Stimulated activated CD4-positive, alpha-beta T cell treated with anti-CD3 and anti-CD28 coated beads, Interleukin-1b, Interleukin-23, amount 100 ng/mL, for 1 hour (primary cell): ENCODE measurements at places on chromosomes 16 and 17.

DNA sequence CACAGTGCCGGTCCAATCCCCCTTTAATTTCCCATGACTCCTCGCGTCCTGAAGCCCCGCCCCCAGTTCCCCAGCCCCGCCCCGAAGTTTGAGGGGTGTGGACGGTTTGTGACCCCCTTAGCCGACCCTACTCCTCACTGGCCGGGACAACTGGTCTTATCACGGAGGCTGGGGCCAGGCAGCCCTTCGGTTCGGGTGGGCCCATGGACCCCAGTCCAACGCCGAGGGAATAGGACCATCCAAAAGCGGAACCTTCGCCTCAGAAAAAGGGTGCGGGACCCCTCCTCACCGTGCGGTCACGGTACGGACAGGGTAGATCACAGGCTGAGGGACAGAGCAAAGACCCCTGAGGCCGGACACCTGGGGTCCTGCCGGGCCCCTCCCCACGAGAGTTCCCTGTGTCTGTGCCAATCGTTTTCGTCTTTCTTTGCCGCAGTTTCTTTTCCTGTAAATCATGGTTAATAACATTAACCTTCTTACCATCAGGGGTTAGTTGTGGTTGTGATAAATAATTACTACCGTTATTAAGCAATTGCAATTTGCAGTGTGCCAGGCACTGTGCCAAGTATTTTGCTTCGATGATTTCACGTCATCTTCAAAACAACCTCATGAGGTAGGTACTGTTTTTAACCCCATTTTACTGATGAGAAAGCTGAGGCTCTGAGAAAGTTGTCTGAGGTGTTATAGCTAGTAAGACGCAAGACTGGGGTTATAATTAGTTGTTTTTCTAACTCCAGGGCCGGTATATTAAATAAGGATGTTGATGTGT lies 543 bp downstream of the TMUB2 start:
- no peak for DNase-seq

DNA sequence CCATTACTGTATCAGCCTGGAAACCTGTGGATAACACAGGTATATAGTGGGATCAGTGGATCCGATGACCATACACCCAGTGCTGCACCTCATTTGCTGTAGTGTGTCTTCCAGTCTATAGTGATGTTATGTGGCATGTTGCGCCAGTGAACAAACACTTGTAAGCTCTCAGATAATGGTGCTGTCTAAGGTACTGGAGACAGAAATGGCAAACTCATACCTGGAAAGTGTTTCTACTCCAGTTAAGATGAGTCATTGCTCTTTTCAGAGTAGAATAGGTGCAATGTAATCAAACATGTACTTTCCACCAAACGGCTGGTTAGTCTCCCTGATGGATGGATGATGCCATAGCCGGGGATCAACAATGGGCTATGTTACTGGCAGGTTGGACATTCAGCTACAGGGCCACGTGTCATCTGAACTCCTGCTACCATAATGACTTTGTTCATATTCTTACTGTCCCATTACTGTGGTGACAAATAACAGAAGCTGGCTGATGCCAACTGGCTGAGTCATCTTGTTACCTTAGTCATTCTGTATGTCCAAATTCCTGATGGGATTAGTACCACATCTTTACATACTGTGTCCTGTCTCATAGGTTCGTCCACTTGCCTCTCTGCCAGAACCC lies 6.3 kb downstream of the CCL11 start:
- no peak for DNase-seq

- DNase-seq, result no peak
Measured at GRCh38 chr17:77696151-77696720, 262.3 kb upstream of the TNRC6C start.

DNA sequence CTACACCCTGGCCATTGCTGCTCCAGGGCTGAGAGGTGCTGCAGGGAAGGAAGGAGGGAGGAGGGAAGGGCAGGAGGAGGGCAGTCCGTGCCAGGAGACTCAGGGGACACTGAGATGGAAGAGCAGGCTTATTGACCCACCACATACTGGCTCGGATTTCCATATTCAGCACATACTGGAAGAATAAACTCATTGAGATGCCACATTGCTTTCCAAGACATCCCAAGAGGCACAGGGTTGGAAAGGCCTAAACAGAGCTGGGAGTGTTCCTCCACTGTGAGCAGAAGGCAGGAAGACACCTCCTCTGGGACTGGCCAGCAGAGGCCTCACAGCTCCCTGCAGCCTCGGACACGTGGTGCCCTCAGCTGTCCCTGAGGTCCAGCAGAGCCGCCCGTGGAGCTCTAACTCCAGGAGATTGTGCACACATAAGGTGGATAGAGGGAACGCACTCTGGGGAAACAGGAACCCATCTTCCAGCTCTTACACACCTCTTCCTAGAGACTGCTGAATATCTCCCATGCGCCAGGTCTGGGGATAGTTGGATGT lies 17.4 kb downstream of the CCDC182 start:
- DNase-seq, result no peak
